ENCODE measurements at places on chromosomes 6 and 20.

GRCh38 chr6:161578478-161578877 lies 304.6 kb upstream of the AGPAT4 start:
- no peak for DNase-seq

DNA sequence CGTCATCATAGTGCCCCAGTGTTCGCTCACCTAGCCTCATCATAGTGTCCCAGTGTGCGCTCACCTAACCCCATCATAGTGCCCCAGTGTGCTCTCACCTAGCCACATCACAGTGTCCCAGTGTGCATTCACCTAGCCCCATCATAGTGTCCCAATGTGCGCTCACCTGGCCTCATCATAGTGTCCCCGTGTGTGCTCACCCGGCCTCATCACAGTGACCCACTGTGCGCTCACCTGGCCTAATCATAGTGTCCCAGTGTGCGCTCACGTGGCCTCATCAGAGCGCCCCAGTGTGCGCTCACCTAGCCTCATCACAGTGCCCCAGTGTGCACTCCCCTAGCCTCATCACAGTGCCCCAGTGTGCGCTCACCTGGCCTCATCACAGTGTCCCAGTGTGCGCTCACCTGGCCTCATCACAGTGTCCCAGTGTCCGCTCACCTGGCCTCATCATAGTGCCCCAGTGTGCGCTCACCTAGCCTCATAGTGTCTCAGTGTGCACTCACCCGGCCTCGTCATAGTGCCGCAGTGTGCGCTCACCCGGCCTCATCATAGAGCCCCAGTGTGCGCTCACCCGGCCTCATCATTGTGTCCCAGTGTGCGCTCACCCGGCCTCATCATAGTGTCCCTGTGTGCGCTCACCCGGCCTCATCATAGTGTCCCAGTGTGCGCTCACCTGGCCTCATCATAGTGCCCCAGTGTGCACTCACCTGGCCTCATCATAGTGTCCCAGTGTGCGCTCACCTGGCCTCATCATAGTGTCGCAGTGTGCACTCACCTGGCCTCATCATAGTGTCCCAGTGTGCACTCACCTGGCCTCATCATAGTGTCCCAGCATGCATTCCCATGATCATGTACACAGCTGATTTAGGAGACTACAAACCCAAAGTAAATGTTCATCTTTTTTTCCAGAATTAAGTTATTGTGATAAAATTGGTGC lies 9.5 kb downstream of the TMEM242 start:
- no peak for DNase-seq

- no peak for DNase-seq
Observed at GRCh38 chr6:113631666-113632065, 225.5 kb upstream of the MARCKS start.

DNA sequence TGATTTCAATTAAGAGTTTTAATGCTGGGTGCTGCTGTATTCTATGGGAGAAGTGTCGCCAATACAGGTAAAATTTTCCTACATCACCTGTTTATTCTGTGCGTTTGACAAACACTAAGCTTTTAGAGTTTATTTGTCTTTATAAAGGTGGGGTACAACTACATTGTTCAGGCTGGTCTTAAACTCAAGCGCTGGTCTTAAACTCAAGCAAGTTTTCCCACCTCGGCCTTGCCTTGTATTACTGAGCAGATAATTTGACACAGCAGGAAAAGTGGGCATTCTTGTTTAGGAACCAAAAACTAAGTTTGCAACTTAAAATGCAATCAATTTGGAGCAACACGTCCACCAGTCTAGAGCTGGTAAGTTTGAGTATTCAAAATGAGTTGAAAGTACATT lies 112.9 kb upstream of the BTN3A2 start:
- peak; percentile 68 for DNase-seq

DNA sequence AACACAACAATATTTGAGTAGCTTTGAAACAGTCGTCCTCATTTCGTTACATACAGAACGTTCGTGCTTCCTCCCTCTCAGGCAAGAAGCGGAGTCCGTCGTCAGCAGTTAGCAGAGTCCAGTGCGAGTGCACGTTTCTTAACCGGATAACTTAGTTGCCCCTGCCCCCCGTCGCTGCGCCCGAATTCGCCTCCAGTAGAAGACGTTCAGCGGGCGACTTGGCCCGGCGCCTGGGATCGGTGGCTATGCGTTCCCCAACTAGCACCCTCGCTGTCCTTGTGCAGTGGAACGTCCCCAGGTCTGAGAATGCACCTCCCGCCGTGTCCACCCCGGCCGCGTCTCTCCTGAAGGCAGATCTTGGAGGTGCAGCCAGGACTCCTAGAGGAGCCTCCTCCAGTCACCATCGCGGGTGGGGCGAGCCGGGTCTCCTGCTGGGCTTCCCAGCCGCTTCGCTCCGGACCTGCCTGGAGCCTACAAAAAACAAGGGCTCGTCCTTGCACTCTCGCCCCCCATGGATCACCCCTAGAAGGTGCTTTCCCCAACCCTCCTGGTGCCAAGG lies 910 bp upstream of the PCSK2 start:
- no peak for DNase-seq

DNA sequence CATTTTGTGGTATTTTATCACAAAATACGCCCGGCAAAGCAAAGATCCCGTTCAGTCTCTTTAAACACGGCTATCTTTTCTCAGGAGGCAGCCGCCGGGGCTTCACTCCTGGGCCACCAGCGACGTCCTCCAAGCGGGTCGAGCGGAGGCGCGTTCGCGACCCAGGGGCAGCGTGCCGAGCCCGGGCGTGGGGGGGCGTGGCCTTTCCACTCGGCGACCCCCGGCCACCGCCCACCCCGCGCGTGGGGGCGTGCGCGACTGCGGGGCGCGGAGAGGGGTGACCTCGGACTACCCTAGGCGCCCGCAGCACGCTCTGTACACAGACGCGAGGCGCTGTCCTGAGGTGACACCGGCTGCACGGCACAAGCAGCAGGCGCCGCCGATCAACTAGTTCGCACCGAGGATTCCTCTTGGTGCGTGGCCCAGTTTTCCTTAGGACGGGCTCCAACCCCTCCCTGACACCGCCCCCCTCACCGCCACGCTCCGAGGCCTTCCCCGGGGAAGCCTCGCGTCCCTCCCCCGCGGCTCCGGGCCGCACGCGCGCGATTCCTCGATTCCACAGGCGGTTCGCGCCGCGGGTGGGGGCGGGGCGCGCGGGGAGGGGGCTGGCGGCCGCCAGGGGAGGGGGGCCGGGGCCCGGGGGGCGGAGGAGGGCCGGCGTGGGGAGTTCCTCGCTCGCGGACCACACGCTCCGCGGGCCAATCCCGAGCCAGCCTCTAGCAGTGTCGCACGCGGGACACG lies 1.1 kb upstream of the JARID2 start:
- DNase-seq, result peak; percentile 83

GRCh38 chr6:167446046-167446445 lies 121.2 kb downstream of the TTLL2 start:
- no peak for DNase-seq

DNA sequence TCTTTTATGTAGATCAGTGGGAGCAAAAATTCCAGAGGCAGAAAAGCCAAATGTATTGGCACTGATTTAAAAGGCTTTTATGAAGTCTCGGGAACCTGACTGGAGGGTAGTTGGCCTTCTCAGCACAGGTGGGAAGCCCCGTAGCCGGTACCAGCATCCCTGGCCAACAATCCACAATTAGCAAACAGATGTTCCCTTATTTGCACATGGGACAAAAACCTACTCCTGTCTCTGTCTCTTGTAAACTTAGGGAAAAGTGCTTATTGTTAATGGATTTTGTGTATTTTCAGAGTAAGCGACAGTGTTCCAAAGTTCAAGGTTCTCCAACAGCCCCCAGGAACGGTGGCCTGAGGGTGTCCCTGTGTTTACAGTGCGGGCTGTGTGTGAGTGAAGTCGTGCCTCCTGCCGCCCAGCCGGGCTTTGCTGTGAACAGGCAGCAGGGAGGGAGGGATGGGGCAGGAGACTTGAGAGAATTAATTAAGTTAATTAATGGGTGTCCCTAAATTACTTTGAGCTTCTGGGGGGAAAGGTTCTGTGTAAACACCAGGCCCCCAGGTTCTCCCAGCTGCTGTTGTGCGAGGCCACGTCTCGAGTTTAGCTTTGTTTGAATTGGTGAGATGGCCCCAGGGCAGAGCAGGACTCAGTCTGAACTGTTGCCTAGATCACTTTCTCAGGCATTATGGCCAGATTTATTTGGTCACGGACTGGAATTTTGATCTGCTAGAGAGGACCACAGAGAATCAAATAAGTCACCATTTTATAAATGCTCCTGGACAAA lies 3.9 kb downstream of the SYNJ2 start:
- DNase-seq, result no peak

DNA sequence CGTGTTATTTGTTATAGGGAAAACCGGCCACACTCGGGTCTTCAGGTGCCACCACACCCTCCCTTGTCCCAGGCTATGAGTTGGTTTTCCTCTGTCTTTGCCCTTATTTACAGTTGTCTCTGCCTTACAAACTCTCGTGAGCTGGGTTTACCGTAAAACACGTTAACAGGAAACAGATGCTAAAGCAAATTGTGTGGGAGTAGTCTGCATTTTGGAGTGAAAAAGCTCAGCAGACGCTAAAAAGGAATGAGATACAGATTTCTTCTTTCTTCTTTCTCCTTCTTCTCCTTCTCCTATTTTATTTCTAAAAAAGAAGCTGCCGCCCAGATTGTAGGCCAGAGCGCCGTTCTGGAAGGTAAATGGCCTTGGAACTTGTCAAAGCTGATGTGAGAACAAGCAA lies 51.9 kb downstream of the APCDD1L start:
- DNase-seq, result no peak

DNA sequence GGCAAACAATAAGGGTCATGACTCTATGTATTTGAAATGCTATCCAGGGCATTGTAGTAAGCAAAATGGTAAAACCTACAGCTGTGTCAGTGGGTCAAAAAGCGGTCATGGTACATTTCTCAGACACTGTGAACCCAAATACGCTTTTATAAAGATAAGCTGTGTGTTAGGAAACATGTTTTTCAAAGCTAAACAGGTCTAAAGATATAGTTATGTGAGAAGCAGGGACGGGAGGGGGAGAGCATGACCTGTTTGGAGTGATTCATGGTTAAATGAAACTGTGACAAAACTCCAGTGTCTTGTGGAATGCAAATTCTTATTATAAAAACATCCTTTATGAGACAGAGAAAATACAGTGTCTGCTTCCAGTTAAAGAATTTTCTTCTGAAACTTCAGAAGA lies 205.4 kb upstream of the BMP2 start:
- DNase-seq, result no peak

DNA sequence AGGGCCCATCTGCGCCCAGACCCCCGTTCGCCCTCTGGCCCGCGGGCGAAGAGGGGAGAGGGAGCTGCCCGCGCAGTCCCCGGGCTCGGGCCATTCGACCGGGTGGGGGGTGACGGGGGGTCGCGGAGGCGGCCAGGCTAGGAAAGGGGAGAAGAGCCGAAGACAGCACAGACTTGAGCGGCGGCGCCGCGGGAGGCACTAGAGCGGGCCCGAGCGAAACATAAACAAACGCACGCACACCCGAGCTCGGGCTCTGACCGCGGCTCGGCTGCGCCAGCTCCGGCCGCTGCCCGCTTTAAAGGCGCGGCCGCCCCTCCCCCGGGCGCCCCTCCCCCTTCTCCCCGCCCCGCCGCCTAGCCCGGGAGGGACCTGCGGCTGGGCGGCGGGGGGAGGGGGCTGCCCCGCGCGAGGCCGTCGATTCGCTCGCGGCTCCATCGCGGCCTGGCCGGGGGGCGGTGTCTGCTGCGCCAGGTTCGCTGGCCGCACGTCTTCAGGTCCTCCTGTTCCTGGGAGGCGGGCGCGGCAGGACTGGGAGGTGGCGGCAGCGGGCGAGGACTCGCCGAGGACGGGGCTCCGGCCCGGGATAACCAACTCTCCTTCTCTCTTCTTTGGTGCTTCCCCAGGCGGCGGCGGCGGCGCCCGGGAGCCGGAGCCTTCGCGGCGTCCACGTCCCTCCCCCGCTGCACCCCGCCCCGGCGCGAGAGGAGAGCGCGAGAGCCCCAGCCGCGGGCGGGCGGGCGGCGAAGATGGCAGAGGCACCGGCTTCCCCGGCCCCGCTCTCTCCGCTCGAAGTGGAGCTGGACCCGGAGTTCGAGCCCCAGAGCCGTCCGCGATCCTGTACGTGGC lies at the start of gene FOXO3:
TSS of gene FOXO3 (plus strand) at position 455 of the 846 bp plus-strand sequence. CDS start at position 747, 292 bp downstream.
- peak; percentile 84 for DNase-seq

DNA sequence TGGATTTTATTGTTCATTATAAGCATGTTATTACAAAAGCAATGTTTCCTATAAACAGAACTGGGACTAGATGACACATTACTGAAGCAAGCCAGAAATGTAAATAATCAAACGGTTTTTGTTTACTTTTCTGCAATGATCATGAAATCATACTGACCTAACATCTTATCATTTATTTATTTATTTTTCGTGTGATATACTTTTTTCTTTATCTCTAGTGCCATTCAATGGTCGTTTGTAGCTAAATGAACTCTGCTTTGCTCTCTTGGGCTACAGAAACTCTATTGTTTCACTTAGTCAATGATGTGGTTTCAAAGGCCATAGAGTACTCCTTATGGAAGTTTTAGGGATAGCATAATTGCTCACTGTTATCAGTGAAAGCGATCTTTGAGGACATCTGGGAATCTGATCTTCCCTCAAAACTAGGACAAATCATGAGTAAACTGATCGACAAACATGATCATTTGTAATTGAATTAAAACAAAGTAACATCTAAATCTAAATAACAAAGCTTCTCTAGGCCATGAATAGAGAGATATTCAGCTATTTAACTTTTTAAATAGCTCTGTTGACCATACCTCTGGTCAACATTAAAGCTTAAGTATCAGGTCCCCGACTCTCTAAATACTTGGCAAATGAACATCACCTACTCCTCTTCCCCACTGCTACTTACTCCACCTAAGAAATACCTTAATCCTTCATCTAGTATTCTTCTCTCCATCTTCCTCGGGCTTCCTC lies 933.4 kb downstream of the TFAP2A start:
- no peak for DNase-seq

- DNase-seq, result no peak
Observed at GRCh38 chr20:24933266-24933908, 15.7 kb upstream of the CST7 start.

DNA sequence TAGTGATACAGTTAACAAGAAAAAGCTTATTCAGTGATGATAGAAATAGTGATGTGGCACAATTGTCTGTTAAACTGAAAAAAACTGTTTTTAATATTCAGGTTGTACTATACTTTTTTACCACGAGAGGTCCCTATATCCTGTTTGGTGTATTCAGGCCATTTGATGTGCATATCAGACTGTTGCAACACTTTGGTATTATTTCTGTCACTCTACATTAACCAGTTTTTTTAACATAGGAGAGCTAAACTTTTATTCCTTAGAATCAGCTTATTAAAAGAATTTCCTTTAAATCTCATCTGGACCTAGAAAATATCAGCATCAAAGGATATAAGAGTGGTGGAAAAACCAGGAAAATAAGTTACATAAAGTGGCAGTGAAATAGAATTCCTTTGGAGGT lies 36.8 kb downstream of the TSPYL4 start:
- DNase-seq, result peak; percentile 81
